ENCODE measurements at places on chromosomes 12 and 14.

DNA sequence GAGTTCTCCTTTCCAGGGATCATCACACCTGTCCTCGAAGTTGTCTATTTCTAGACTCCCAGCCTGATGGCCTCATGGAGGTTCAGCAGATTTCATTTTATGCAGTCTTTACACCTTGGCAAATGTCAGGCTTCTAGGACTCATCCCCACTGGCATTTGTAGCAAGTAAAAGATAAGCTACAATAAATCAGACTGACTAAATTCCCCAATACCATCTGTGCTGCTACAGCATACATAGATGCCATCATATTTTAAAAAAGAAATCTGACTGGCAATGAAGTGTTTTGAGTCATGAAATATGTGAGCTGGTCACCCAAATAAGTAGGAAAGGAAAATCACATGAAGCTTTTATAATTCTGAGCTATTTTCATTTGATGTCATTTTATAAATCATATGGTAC, 55.3 kb downstream of the KCNC2 start:
- no peak for DNase-seq

GRCh38 chr12:109065154-109065852, 12.9 kb downstream of the USP30 start:
- no peak for DNase-seq

GRCh38 chr12:113407931-113408600, 4.4 kb upstream of the SDS start:
- DNase-seq, result no peak

- no peak for DNase-seq
Observed at GRCh38 chr12:110248096-110248447, 33.0 kb upstream of the ATP2A2 start.

- no peak for DNase-seq
Observed at GRCh38 chr14:72664651-72665050, 229.2 kb downstream of the DPF3 start.

GRCh38 chr14:98953551-98954348, 318.2 kb downstream of the BCL11B start:
- no peak for DNase-seq

- no peak for DNase-seq
Observed at GRCh38 chr14:44612002-44612401, 104.9 kb upstream of the FSCB start.

- no peak for DNase-seq
Observed at GRCh38 chr12:26611598-26611997, 221.4 kb downstream of the ITPR2 start.

- DNase-seq, result no peak
Observed at GRCh38 chr14:80781972-80782367, 159.6 kb downstream of the CEP128 start.

GRCh38 chr12:106315523-106315922, 13.0 kb downstream of the TCP11L2 start:
- DNase-seq, result no peak

- no peak for DNase-seq
Observed at GRCh38 chr14:45793081-45793480, 540.1 kb upstream of the MIS18BP1 start.

Measured in SW 1271 (cell line).